ENCODE measurements at places on chromosomes 7 and 10. TPM values are rescaled to one million over a fixed set of nuclear protein-coding genes. Genes with fewer than 3 reads are reported as not detected.

The COBL gene
- not detected for total RNA-seq

The ZNF467 gene
- not detected for total RNA-seq

The SOSTDC1 gene
- total RNA-seq = 0.10 TPM

The CALML5 gene
- not detected for total RNA-seq

The GOT1 gene
- total RNA-seq = 24.2 TPM

The AGR2 gene
- not detected for total RNA-seq

The VWDE gene
- total RNA-seq = not detected
